A549 treated with dexamethasone at 1 μM for 4 hours (cell line): ENCODE measurements at places on chromosomes 16 and 17. TPM values are rescaled to one million over a fixed set of nuclear protein-coding genes. Genes with fewer than 3 reads are reported as not detected.

The GALNS gene
- total RNA-seq = 33.6 to 49.8 TPM (median 48.4 TPM) in 5 replicates

The EPOP gene
- 10.8 to 13.3 TPM (median 12.0 TPM) in 5 replicates for total RNA-seq

The TMIGD1 gene
- not detected in 5 replicates for total RNA-seq

The TPSD1 gene
- total RNA-seq = not detected in 5 replicates

The JPT1 gene
- 672 to 869 TPM (median 737 TPM) in 5 replicates for total RNA-seq

The CDRT4 gene
- 0.78 to 1.6 TPM (median 1.2 TPM) in 4 of 5 replicates, not detected in the other for total RNA-seq

The CDC6 gene
- total RNA-seq = 48.1 to 56.0 TPM (median 54.6 TPM) in 5 replicates

The KRT222 gene
- 0.25 to 0.51 TPM (median 0.38 TPM) in 5 replicates for total RNA-seq

The AGRP gene
- 0.13 TPM in 1 of 5 replicates, not detected in the others for total RNA-seq

The PYY gene
- total RNA-seq = 0.21 TPM in 1 of 5 replicates, not detected in the others

The GUCY2D gene
- 0.18 to 0.78 TPM (median 0.33 TPM) in 5 replicates for total RNA-seq

The CNGB1 gene
- 0.06 to 0.12 TPM (median 0.09 TPM) in 5 replicates for total RNA-seq

The HOXB1 gene
- not detected in 5 replicates for total RNA-seq

The CRYBA1 gene
- total RNA-seq = not detected in 5 replicates

The KRT38 gene
- not detected in 5 replicates for total RNA-seq

The CCDC154 gene
- total RNA-seq = 0.07 to 0.34 TPM (median 0.11 TPM) in 5 replicates

The ABCA6 gene
- total RNA-seq = 0.02 to 0.10 TPM (median 0.03 TPM) in 4 of 5 replicates, not detected in the other

The CIBAR2 gene
- total RNA-seq = 0.08 TPM in 1 of 5 replicates, not detected in the others

The PHKG2 gene
- total RNA-seq = 19.9 to 31.6 TPM (median 26.2 TPM) in 5 replicates

The YBX2 gene
- total RNA-seq = 0.45 to 0.76 TPM (median 0.57 TPM) in 5 replicates

The OTOP3 gene
- not detected in 5 replicates for total RNA-seq

The UNKL gene
- 17.3 to 29.2 TPM (median 26.5 TPM) in 5 replicates for total RNA-seq

The PRR15L gene
- total RNA-seq = 2.3 to 3.2 TPM (median 2.8 TPM) in 5 replicates

The DNAI2 gene
- not detected in 5 replicates for total RNA-seq
